Upper lobe of right lung (tissue), 1 donor: ENCODE measurements at places on chromosomes 4 and X.

DNA sequence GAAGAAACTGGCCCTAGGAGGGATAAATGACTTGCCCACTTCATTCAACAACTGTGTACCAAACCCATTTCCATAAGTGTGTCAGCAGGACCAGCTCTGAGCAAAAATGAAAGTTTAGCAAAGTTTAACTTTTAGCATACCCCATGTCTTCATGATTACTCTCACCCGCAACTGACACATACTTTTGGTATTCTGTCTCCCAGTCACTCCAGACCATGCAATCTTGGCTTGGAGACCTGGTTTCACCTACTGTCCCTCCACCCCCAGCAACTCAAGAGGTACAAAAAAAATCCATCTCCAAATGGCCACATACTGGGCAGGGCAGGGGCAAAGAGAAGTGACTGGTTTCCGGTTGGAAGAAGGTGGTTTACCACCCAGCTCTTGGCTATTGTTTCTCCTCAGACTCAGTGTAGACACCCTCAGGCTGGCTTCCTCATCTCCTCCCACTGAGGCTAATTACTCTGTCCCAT lies 79.8 kb downstream of the RLIM start:
- DNase-seq: no peak

- DNase-seq: no peak
Measured at GRCh38 chr4:24794480-24794879, 893 bp upstream of the SOD3 start.

- no peak for DNase-seq
Measured at GRCh38 chr4:41897698-41898097, 37.5 kb upstream of the TMEM33 start.

GRCh38 chr4:54679813-54680212 lies 22.1 kb downstream of the KIT start:
- no peak for DNase-seq

GRCh38 chr4:25760518-25761157 lies 102.2 kb downstream of the SEL1L3 start:
- DNase-seq: no peak
